Caki2 (cell line): ENCODE measurements at places on chromosomes 7 and 10. TPM values are rescaled to one million over a fixed set of nuclear protein-coding genes. Genes with fewer than 3 reads are reported as not detected.

The C10orf62 gene
- 0.41 TPM in 1 of 2 replicates, not detected in the other for total RNA-seq

The PANK1 gene
- total RNA-seq = 2.8 and 4.5 TPM in 2 replicates

The PLEKHS1 gene
- total RNA-seq = not detected in 2 replicates

The ADGRA1 gene
- not detected in 2 replicates for total RNA-seq

The KDM7A gene
- 0.17 and 1.7 TPM in 2 replicates for total RNA-seq

The ZNF804B gene
- not detected in 2 replicates for total RNA-seq

The CLDN4 gene
- 326 and 414 TPM in 2 replicates for total RNA-seq
